NCI-H1105 treated with DMSO at 0.1 percent for 48 hours (cell line): ENCODE measurements at places on chromosomes 1 and 21.
A peak's percentile ranks its signal among the peaks of the same experiment; 100 is the strongest.

GRCh38 chr1:95625224-95625623 is 391.2 kb downstream of the RWDD3 start:
- DNase-seq: no peak

DNA sequence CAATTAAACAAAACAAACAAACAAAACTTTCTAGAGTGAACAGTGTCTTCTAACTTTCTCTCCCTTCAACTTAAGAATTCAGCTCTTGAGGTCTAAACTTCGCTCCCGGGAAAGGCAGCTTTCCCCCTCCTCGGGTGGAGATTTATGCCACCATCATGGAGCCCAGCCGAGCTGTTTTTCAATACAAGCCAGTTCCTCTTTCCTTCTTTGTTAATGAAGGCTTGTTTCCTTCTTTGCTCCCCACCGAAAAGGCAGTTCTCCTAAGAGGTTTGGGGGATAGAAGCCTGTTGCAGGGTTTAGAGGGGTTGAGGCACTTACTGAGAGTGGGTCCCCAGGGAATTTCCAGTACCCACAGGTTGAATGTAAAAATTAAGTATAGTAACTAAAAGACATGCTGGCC is 26.5 kb downstream of the OLIG1 start:
- no peak for DNase-seq

GRCh38 chr1:235642943-235643371 is 6.6 kb downstream of the GNG4 start:
- no peak for DNase-seq

DNA sequence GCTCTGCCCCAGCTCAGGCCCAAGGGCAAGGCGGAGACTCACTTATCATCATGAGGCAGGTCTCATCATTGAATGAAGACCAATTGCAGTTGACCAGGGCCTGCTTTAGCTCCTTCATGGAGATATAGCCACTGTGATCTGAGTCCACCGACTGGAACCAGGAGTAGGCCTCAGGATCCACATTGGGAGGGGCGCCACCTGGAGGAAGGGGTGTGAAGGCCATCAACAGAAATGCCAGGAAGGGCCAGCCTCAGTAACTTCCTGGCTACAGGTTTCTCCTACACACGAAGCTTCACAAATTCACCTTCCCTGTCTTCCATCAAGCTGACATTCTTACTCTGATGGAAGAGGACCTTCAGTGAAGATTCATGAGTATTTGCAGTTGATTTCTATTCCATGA is 11.6 kb downstream of the PEF1 start:
- no peak for DNase-seq

GRCh38 chr1:26239936-26240335 is 5.9 kb downstream of the CEP85 start:
- DNase-seq: no peak

DNA sequence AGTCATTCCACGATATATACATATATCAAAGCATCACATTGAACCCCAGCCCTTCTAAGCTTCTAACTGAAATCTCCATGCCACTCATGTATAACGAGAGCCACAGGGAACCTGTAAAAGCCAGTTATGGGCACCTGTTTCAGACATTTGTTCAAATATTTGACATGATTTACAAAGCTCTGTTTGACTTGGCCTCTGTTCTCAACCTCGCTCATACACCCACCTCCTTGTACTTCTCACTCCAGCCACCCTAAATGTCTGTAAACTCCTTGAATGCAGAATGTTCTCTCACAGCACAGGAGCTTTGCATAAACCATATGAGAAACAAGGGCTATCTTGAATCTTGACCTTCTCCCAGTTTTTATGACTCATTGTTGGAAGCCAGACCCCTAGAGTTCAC is 36.9 kb upstream of the CD2 start:
- no peak for DNase-seq

DNA sequence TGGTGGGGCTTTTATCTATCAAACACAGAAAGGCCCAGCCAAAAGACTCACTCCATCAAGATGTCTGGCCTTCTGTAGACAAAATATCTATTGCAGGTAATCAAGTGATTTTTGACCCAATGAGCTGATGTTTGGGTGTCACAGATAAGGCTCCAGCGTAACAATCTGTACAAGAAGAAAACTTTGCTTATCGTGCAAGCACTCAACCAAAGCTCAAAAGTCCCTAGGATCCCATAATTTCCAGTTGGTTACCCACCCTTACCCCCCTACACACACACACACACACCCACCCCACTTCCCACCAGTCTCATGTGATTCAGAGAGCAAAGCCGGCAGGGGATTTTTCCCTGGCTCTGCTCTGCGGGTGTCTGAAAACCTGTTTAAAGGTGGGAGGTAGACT is 5.8 kb downstream of the ITPKB start:
- no peak for DNase-seq

- no peak for DNase-seq
Observed at GRCh38 chr1:97745912-97746311, 174.9 kb downstream of the DPYD start.

- DNase-seq: no peak
Observed at GRCh38 chr1:180503280-180503862, 994 bp upstream of the ACBD6 start.

- DNase-seq: no peak
Observed at GRCh38 chr1:49527606-49528305, 496.0 kb downstream of the AGBL4 start.

DNA sequence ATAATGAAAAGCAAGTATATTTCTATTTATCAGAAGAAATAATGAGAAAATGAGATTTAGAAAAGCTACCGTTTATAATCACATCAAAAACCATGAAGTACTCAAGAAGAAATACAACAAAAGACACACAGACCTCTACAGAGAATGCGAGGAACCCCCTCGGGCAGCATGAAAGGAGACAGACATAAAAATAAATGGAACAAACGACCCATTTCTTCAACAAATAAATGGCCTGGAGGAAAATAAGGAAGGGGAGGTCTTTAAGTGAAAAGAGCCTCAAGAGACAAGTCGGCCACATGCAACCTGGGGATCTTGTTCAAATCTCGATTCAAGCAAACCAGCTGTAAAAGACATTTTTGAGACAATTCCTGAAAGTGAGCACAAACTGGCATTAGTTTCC is 6.0 kb downstream of the CFAP74 start:
- DNase-seq: no peak

GRCh38 chr1:212690816-212691403 is 8.7 kb downstream of the BATF3 start:
- no peak for DNase-seq

DNA sequence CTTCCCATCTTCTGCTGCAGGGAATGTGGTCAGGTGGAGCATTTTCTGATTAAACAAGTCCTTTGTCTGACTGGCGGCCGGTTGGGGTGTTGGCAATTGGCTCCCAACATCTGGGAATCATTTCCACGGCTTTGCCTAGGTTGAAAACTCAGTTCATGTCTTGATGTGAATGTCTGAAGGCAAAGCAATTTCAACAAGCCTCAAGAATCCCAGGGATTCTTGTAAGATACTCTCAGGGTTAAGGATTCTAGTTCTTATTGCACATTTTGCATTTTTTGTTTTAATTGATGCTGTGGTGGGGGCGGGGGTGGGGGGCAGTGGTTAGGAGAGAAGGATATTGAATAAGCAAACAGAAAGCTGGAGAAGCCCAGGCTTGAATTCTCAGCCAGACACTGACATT is 273.9 kb downstream of the KIF26B start:
- no peak for DNase-seq

DNA sequence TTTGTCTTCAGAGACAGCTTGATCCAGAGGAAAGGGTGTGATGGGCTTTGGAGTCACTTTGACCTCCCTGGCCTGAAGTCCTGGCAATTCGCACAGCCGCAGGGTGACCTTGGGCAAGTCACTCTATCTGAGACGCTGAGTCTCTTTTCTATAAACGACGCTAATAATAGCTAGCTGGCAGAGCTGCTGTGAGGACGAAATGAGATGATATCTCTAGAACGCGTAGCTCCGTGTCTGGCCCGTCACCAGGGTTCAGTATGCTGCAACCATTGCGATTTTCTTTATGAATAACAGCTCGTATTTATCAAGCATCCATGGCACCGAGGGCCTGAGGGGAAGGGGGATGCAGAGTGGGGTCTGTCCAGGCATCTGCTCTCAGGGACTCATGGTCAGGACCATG is 58.7 kb downstream of the IGSF21 start:
- no peak for DNase-seq

DNA sequence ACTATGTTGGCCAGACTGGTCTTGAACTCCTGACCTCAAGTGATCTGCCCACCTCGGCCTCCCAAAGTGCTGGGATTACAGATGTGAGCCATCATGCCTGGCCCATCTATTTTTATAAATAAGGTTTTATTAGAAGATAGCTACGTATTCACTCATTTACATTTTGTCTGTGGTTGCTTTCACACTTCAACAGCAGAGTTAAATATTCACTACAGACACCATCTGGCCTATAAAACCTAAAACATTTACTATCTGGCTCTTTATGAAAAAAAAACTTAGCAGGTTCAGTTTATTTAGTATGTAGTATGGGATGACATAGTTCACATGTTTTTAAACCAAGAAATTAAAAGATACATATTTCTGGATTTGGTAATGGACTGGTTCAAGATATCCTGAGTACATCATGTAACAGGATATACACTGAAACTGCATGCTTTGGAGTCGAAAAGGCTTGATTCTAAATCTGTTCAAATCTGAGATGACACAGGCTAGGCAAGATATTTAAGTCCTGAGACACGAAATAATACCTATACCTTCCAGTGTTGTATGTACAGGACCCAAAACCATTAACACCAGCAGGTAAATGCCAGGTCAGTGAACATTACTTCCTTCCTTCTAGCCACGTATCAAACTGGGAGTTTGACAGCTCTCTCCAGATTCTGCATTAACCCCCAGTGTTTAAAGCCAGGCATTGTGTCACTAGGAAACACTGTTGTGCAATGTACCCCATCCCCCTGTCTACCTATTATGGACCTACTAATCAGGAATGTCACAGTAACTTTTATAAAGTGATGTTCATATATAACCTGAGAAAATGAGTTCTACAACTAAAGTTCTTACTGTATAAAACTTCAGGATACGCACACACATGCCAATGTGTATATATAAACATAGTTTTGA is 54.3 kb upstream of the SDC3 start:
- DNase-seq: no peak

- no peak for DNase-seq
Observed at GRCh38 chr1:93979040-93979717, 69.9 kb upstream of the GCLM start.

DNA sequence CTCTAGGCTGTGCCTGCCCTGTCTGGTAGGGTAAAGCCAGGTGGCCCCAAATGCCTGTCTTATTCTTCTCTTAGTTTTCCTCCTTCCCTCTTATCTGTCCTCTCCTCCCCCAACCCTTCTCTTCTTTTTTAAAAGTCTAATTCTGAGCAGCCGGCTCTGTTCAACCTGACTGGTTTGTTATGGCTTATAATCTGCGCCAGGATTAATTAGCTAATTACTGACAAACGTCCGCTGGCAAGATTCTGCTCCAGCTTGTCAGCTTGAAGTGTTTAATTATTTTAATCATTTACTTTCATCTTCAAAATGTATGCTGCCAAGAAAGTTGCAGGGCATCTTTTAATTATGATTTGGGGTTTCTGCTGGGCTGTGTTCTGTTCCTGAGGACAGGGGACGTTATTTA is 27.2 kb upstream of the PSMB2 start:
- DNase-seq: peak; percentile 77

DNA sequence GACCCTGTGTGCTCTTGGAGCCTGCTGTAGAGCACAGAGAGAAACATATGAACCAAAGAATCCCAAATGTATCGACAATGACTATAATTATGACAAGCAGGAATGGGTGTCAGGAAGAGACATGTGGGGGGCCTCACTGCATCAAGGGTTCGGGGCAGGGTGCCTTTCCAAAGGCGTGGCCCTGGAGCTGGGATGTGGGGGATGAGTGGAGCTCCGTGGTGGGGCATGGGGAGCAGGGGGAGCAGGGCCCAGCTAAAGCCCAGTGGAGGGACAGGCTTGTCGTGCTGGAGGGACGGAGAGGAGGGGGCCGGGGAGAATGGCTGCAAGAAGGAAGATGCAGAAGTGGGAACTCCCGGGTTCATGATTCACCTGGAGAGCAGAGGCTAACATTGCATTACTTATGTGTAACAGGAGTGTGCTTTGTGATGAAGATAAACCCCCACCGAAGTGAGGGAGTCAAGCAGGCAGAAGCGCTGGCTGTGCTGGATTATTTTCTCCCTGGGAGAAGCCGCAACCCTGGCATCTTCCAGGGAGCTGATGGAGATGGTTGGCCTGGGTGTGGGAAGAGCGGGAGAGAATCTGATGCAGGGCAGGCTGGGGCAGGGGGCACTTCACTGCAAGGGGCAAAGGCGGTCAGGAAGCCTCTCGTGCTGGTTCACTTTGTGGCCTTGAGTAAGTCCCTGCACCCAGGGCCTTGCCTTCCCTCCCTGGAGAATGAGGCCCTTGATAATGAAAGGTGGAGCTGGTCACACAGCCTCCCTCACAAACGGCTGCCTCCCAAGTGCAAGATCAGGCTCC is 124.6 kb upstream of the RUNX3 start:
- DNase-seq: no peak

- no peak for DNase-seq
Observed at GRCh38 chr1:239912471-239912870, 179.2 kb upstream of the FMN2 start.

- DNase-seq: no peak
Observed at GRCh38 chr1:64941461-64942117, 24.8 kb downstream of the JAK1 start.

DNA sequence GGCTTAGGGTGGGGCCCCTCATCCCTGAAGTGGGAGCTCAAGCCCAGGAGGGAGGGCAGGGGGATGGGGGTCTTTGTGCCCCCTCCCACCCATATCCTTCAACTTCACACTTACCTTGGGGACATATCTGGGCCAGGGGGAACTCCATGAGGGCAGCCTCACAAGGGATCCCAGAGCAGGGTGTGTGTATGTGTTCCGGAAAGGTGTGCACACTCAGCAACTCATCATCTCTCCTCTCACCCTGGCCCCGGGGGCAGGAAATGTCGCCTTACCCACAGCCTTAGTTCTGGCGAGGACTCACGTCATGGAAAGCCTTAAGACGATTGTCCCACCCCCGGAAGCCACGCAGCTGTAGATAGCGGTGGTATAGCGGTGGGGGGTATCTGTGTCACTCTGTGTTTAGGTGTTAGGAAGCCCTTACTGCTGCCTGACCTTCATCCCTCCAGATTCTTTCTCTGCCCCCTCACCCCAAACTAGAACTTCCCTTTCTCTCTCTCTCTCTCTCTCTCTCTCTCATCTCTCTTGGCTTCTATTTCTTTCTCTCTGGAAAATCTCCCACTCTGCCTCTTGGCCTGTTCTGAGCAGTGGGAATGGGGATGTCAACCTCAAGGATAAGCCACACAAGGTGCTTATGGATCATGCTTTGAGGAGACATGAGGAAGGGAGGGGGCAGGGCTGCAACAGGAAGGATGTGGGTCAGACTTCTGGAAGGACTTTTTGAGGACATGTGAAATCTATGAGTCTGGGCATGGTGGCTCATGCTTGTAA is at the start of gene SH2D2A:
SH2D2A (minus strand) TSS at position 288 of the 768 bp plus-strand sequence; CDS start at position 148, 140 bp downstream.
- DNase-seq: no peak

DNA sequence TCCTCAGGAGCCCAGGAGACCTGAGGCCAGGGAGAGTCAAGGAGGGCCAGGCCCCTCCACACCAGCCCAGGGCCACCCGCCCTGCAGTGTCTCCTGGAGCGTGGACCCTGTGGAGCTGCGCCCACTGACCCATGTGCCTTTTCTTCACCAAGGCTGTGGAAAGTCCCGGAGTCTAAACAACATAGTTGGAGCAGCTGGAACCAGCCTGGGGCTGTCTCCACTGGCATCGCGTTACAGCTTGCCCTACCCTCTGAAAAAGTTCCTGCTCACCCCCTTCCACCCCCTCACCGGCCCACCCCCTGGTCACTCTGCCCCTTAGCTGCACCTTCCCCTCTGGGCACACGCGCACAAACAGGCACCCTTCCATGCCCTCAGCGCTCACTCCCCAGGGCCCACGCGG is 18.3 kb downstream of the KCNC4 start:
- DNase-seq: no peak

- no peak for DNase-seq
Observed at GRCh38 chr1:149845416-149845815, 54.0 kb upstream of the BOLA1 start.
